Fibroblast of lung (primary cell): ENCODE measurements at places on chromosomes 5 and 9.

GRCh38 chr9:35431467-35431866 lies 58.4 kb upstream of the RUSC2 start:
- no peak for DNase-seq

DNA sequence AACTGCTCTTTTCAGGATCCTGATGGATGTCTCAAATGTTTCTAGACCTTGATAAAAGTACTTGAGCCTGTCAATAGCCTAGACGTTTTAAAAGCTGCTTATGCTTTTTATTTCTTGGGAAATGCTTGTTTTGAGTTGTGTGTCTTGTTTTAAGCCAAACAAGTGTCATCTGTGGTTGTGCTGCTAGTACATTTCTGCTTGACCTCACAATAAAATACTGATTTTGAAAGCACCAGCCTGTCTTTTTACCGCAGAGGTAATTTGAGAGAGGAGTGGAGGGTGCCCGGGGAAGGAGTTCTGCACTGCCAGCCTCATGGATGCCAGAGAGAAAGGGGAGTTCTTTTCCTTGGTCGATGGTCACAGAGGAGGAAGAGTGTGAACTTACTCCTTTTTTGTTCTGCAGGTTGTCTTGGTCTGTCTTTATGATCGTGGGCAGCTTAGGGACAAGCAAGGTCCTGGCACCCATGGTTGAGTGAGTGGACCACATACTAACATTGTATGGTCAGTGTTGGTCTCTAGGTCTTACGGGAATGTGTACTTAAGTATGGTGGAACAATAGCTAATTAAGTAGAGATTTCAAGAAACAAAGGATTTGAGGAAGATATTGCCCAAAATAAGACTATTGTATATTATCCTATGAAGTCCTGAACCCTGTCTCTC lies 61.0 kb downstream of the TRIO start:
- no peak for DNase-seq

- peak; percentile 41 for DNase-seq
Observed at GRCh38 chr5:75368391-75368790, 31.4 kb downstream of the HMGCR start.

- no peak for DNase-seq
Observed at GRCh38 chr9:129458155-129458661, 162.7 kb downstream of the C9orf50 start.

DNA sequence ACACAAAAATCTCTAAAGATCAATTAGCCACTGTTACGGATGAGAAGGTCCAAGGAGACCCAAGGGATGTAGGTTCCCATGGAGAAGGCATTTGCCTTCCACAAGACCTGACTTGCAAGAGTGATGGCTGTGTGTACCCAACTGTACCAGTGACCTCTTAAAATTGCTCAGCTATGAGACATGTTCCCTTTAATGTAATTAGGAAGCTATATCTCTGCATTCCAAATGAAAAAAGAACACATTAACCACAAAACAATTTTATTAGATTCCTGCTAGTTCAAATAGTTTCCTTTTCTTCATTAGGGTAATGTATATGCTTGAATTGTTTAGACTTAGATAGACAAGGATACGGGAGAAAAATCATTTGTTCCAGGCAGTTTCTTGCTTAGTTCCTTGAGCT lies 3.3 kb downstream of the OR2Y1 start:
- DNase-seq = no peak

GRCh38 chr5:39107350-39107749 lies 33.2 kb upstream of the RICTOR start:
- DNase-seq = no peak

DNA sequence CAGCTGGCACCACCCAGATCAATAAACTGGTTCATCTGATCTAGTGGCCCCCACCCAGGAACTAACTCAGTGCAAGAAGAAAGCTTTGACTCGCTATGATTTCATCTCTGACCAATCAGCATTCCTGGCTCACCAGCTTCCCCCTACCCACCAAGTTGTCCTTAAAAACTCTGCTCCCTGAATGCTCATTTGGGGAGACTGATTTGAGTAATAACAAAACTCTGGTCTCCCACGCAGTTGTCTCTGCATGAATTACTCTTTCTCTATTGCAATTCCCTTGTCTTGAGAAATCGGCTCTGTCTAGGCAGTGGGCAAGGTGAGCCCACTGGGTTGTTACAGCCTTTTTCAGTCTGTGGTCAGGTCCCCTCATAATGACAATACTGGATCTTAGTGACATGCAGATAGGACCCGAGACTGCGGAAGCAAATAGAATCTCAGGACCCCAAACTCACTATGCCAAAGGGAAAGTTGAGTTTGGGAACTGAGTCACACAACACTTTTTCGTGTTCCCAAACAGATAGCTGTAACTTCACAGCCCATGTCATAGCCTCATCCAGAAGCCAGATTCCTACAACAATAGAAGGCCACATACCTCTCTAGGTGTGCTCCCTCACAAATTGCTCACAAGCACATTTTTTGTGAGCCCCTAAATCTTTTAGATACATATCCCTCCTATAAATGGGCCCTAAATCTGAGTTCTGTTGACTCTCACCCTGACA lies 175.2 kb upstream of the RAI14 start:
- no peak for DNase-seq

GRCh38 chr5:149386166-149386565 lies 7.1 kb upstream of the IL17B start:
- no peak for DNase-seq
